ENCODE measurements at places on chromosomes 3 and 15.

GRCh38 chr3:177602601-177603147, 405.4 kb upstream of the TBL1XR1 start:
- no peak for DNase-seq

- no peak for DNase-seq
These were observed 132.5 kb downstream of the CACNA1D start for GRCh38 chr3:53626876-53627275.

DNA sequence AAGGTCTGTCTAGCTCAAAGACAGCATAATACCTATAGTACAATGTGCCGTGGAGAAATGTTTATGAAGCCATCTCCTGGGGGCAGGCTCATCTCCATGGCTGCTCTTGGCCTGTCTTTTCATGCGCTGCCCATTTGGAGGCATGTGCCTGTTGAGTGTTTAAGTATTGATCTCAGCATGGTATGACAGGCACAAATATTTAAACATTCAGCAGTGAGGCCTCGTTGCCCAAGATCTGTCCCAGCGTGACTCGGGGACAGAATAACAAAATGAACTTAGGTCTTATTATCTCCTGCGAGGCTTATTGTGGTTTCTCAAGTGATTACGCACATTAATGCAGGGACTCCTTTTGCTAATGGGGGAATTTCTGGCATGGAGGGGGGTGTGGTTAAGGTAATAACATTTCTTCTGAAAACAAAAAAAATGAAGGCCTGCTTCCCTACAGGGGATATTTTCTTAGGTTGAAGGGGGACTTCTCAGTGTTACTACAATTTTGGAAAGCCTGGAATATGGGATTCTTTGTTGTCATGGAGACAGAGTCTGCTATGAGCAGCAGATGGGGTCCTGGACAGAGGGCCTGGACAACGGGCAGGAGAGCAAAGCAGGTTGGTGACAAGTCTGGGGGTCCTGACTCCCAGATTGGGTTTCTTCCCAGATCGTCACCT, 4.4 kb upstream of the SLC6A1 start:
- DNase-seq: no peak

DNA sequence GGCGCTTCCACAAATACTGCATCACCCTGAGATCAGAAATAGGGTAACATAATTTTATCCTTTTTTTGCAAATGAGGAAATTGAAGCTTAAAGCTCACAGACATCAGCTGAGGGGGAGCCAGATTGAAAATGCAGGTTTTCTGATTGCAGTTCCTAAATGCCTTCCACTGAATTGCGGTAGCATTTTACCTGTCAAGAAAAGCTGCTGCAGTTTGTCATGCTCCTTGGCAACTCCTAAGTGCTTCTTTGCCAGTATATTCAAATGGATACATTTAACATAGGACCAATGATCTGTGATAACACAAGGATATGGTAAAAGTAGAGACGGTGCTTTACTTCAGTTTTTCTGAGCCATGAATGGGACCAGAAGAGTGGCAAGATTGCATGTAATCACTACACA, 50.5 kb downstream of the SPATA16 start:
- DNase-seq: no peak

DNA sequence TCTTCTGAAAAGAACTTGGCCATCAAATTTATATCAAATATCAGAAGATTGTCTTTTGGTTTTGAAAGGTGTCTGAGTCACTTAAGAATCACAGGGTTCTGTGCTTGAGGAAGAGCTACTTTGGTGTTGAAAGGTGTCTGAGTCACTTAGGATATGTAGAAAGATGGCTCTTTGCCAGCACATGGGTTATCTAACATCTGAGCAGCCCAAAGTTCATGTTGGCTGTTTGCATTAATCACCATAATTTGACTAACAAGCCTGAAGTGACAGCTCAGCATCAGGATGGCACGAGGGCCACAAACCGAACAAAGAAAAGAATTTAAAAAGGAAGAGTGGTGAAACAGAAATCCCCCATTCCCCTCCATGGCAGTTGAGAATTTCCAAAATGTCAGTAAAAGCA, 190.5 kb upstream of the CMC1 start:
- no peak for DNase-seq

DNA sequence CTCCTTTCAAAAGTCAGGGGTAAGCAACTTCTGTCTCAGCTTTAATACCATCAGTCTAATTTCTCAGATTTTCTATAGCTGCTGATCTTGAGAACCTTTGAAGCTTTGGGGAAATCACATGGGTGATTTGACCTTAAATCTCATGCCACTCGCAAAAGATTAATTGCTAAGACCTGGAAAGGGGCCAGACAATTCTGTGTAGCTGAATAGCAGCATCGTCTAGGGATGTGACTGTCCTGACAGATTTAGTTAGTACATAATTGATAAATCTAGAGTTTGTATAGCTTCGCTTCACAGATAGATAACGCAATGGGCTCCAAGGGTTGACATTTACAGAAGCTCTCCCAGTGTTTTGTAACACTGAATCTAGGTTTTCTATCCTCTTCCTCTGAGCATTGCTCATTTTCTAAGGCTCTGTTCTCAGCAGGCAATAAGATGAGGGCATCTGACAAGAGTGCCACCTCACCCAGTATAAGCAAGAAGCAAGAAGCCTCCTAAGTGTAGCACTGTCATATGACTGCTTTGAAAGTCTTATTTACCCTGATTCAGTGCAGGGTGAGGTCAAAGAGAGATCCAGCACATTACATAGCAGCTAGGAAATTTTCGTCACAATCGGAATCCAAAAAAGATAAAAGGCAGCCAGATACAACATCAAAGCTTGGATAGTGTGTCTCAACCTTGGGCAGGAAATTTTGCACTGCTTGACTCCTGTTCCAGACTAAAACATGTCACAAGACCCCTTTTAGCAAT, 47.7 kb upstream of the DUT start:
- no peak for DNase-seq

GRCh38 chr3:16064642-16065414, 109.7 kb upstream of the GALNT15 start:
- DNase-seq: no peak

GRCh38 chr15:81152799-81153198, 18.7 kb downstream of the CFAP161 start:
- no peak for DNase-seq

DNA sequence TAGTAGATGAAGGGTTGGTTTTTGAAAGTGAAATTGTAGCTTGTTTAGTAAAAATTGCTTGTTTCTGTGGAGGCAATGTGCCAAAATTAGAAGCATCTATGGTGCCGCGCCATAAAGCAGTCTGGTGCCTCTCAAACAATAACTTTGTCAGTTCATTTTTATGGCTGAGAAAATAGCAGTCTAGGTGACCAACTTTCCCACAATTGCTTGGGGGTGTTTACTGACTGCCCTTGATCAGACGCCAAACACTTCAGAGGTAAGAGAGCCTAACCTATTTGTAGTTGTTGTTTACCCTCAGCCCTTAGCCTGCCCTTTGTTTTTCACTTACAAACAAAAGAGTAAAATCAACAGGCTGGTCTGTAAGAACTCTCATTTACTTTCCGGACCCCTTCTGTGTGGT, 174.5 kb downstream of the FNDC3B start:
- no peak for DNase-seq

GRCh38 chr15:85831415-85832113, 36.8 kb upstream of the KLHL25 start:
- DNase-seq: no peak

GRCh38 chr3:169305460-169305859, 358.1 kb downstream of the MECOM start:
- no peak for DNase-seq

GRCh38 chr3:175307642-175308041, 448.5 kb downstream of the NAALADL2 start:
- DNase-seq: no peak

- no peak for DNase-seq
These were observed 30.7 kb downstream of the MAP2K5 start for GRCh38 chr15:67573194-67573593.

- DNase-seq: no peak
These were observed 146.2 kb downstream of the KLF13 start for GRCh38 chr15:31472636-31473384.

GRCh38 chr3:7508821-7509220, 647.9 kb downstream of the GRM7 start:
- no peak for DNase-seq

DNA sequence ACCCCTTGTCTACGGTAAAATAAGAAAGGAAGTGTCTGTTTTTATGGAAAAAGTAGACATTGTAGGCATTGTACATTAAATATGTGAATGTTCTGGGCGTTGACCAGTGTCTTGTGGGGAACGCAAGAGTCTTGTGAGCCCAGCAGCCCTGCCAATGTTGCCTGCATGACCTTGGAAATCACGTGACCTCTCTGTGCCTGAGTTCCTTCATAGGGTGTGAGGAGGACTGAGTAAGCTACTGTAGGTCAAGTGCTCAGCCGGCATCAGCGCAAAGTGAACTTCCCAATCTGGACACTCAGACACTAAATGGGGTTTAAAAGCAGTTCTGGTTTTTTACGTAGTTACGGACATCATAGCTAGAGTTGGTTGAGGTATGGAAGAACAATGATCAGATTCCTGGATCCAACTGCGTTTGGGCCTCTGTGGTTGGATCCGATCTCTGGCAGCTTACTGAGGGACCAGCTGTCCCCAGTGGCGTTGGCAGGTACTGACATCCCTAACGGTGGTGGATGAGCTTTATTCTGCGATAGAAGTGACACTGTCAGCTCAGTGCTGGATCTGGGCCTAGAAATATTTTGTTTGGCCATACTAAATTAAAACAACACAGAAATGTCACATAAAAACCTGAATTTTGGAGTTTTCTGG, 63.8 kb downstream of the SPSB4 start:
- DNase-seq: no peak

DNA sequence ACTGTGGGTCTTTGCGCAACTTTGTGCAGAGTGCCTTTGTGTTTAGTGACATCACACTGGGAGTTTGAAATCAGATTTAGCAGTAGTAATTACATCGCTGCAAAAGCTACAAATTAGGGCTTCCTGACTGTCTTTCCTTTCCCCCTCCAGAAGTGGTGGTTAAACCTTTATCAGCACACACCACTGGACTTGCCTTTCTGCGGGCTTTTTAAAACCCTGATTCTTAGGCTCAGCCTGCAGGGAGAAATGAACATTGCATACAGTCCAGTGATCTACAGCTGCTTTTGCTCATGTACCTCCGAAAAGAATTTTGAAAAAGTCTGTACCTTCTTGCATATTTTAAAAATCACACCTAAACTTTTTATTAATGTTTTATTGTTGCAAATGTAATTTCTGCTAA, 219.7 kb upstream of the NAALADL2 start:
- DNase-seq: no peak

- DNase-seq: no peak
These were observed 3.6 kb upstream of the CD276 start for GRCh38 chr15:73680549-73680948.

GRCh38 chr3:188365988-188366698, 212.2 kb downstream of the LPP start:
- no peak for DNase-seq

GRCh38 chr3:195352895-195353488, 82.0 kb upstream of the XXYLT1 start:
- no peak for DNase-seq

DNA sequence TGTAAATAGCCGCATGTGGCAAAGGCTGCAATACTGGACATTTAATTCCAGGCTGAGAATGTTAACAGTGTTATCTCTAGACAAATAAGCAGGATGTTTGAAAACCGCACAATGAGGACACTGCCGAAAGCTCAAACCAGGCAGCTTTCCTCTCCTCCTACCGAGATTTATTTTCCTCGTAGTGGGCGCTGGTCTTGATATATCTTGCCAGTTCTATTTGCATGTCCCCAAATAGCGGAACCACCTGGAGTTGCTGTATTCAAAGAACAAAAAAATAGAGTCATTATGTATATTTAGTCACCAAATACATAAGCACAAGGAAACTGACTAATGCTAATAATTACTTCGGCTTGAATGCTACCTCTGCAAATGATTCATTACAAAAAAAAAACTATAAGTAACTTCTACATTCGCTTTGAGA, 46.5 kb downstream of the CYFIP1 start:
- no peak for DNase-seq

All from iPS DF 19.7 (cell line).